Aorta (tissue), 5 donors: ENCODE measurements at places on chromosomes 3 and 15. TPM values are rescaled to one million over a fixed set of nuclear protein-coding genes. Genes with fewer than 3 reads are reported as not detected.

SPTSSB gene
- 0.39 TPM for total RNA-seq

SAXO2 gene
- total RNA-seq, result 1.9 TPM

DNA sequence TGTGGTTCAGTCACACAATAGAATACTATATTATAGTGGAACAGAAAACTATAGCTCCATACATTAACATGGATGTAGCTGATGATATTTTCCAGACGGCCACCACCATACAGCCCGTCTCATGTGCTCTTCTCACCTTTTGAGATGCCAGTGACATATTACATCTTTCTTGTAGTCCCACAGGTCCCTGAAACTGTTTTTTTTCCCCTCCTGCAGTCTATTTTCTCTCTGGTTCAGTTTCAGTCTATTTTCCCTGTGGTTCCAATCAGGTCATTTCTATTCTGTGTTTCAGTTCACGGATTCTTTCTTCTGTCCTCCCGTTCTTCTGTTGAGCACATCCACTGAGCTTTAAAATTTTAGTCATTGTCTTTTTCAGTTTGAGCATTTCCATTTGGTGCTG, 72.2 kb downstream of the PPCDC start:
- no peaks in the 10 kb centered on the region for H3K4me1 ChIP-seq
- no peak overlapping the region for H3K4me3 ChIP-seq
- no peaks in the 10 kb centered on the region for H3K36me3 ChIP-seq
- no peaks in the 10 kb centered on the region for H3K27me3 ChIP-seq
- no peak overlapping the region for H3K27ac ChIP-seq

DNA sequence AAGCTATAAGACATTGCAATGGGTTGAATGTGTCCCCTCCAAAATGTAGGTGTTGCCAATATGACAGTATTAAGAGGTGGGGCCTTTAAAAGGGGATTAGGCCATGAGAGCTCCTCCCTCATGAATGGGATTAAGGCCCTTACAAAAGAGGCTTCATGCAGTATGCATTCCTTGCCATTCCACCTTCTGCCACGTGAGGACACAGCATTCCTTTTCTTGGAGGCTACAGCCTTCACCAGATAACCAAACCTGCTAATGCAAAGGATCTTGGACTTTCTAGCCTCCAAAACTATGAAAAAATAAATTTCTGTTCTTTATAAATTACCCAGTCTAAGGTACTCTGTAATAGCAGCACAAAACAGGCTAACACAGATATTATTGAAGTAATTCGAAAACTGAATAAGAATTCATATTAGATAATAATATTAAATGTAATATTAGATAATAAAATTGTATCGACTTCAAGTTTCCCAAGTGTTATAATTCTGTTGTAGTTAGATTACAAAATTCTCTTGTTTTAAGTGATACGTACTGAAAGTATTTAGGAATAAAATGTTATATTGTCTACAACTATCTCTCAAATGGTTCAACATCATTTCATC, 29.4 kb upstream of the ATP8B4 start:
- no peak overlapping the region for H3K4me3 ChIP-seq
- no peaks in the 10 kb centered on the region for H3K4me1 ChIP-seq
- no peaks in the 10 kb centered on the region for H3K27me3 ChIP-seq
- no peak for DNase-seq

DNA sequence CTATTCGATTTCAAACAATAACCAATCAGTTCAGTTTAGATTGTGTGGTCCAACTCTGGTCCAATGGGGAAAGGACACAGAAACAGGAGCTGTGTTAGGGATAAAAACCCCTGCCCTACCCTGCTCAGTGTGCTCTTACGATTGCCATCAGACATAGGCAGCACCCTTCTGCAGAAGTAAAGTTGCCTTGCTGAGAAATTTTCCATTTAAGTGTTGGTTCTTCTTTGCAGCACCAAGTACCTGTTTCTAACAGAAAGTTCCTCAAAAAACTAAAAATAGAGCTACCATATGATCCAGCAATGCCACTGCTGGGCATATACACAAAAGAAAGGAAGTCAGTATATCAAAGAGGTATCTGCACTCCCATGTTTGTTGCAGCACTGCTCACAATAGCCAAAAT, 206.2 kb upstream of the CNTN4 start:
- no peaks in the 10 kb centered on the region for H3K27me3 ChIP-seq
- no peak overlapping the region for H3K4me3 ChIP-seq
- no peak overlapping the region for H3K27ac ChIP-seq
- no peaks in the 10 kb centered on the region for H3K36me3 ChIP-seq
- DNase-seq, result no peak

GRCh38 chr3:8154617-8155016, 347.0 kb upstream of the LMCD1 start:
- no peak overlapping the region for H3K4me3 ChIP-seq
- no peaks in the 10 kb centered on the region for H3K4me1 ChIP-seq
- H3K36me3 ChIP-seq, result no peaks in the 10 kb centered on the region
- no peak for DNase-seq
- H3K27ac ChIP-seq, result no peak overlapping the region
